ENCODE measurements at places on chromosomes 1 and 21. TPM values are rescaled to one million over a fixed set of nuclear protein-coding genes. Genes with fewer than 3 reads are reported as not detected.

Gene BATF3
- 0.88 TPM for total RNA-seq

Gene ZNF648
- not detected for total RNA-seq

Gene RHEX
- total RNA-seq: not detected

Gene COL6A2
- 680 TPM for total RNA-seq

Gene CHI3L1
- total RNA-seq: not detected

Gene NUP210L
- not detected for total RNA-seq

Gene RHOC
- total RNA-seq: 582 TPM

Gene IQGAP3
- total RNA-seq: 35.5 TPM

Gene CRYAA
- total RNA-seq: not detected

Gene UBASH3A
- not detected for total RNA-seq

Gene NLRP3
- 3.1 TPM for total RNA-seq

Gene PTGS2
- 2.4 TPM for total RNA-seq

Gene HTR1D
- total RNA-seq: not detected

Gene VWA1
- total RNA-seq: 5.7 TPM

Gene B3GALT2
- 0.96 TPM for total RNA-seq

Gene S100A7A
- not detected for total RNA-seq

Gene AMIGO1
- total RNA-seq: 3.4 TPM

Gene SLC30A10
- total RNA-seq: 0.68 TPM

Gene BARHL2
- not detected for total RNA-seq

Gene IPP
- total RNA-seq: 7.9 TPM

Gene CHIT1
- not detected for total RNA-seq

Gene APCS
- not detected for total RNA-seq

Gene CEP104
- total RNA-seq: 11.5 TPM

Gene IQCC
- total RNA-seq: 2.9 TPM
